ENCODE measurements at places on chromosomes 5 and 9.

DNA sequence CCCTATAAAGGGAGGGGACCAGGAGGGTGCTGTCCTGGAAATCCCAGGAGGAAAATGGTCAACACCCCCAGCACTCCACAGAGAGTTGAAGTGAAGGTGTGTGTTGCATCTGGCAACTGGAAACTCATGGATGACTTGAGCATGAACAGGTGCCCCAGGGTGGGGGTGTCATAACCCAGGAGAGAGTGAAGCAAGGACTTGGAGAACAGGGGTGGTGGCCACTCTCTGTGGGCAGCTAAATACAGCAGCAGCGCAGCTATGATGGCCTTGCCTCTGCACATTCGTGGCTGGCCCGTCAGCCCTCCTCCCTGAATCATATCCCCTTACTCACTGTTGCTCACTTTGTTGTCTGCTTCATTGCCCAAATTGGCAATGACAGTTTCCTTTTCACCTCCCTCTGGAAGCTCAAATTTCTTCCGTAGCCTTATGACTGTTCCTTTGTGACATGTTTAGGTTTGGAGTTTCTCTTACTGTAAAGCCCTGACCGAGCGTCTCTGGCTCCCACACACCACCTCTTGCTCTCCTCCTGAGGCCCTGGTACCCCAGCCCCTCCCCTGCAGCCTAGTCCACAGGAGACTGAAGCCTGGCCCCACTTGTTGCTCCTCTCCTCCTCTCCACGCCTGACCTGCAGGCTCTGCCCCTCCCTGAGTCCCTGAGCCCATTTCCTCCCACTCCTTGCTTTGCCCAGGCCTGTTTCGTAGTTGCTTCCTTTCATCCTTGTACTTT, 185.8 kb downstream of the CD180 start:
- DNase-seq = no peak

- no peak for DNase-seq
These were observed 71.5 kb downstream of the RCL1 start for GRCh38 chr9:4864234-4864661.

- no peak for DNase-seq
These were observed 22.4 kb upstream of the KIF12 start for GRCh38 chr9:114121227-114122135.

- no peak for DNase-seq
These were observed 96.5 kb upstream of the PALM2AKAP2 start for GRCh38 chr9:109683521-109683920.

DNA sequence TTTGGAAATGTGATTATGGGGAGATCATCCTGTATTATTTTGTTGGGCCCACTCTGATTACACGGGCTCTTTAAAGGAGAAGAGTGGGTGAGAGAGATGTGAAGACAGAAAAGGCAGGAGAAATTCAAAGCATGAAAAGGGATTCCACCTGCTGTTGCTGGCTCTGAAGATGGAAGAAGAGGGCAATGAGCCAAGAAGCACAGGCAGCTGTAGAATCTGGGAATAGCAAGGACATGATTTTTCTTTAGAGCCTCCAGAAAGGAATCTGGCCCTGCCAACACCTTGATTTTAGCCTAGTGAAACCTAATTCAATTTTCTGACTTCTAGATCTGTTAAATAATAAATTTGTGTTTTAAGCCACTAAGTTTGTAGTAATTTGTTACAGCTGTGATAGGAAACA, 11.3 kb downstream of the C9 start:
- DNase-seq = no peak

DNA sequence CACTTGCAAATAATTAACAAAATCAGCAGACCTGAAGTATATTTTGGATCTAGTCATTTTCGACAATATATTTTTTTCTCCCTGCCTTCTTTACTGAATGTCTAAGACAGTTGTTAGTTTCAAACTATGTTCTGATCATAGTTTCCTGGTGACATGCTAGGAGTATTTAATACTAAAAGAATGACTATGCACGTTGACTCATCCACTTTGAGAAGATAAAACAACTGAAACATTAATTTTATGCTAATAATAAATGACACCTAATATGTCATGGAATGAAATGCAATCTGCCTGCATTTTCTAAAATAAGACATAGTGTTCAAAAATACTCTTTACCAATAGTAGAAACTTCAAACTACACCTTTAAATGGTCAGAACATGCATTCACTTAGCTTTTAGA, 2123.7 kb upstream of the C9orf72 start:
- no peak for DNase-seq

DNA sequence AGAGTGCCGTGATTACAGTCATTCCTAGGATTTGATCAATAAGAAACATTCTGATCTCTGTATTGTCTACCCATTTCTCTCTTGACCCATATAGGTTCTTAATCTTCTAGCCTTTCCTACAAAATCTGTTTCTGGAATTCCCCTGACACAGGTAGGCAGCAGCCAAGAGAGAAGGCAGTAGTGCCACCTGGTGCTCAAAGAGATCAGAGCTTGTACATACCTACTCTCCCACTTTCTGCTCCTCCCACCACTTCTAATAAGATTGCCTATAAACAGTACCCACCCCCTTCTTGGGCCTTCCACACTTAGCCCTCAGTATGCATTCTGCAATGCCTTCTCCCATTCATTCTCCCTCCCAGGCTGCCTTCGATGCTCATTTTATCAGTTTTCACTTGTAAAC, 117.4 kb upstream of the RORB start:
- no peak for DNase-seq

DNA sequence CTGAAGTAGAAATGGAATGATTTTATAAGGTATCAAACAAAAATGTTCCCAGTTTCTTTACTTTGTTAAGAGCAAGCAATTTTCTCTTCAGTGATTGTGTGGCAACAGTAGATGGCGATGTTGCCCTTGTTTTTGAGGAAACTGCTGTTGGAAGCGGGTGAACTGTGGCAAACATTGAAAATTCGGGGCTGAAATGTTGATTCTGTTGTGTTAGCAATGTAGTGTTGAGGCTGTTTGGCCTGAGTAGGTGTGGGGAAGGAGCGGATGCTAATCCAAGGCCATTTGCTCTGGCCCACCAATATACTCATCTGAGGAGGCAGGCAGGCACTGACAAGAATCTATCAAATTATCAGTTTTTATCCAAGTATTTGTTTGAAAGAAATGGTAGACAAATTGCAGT, 129.8 kb downstream of the SLC12A2 start:
- DNase-seq = no peak

- no peak for DNase-seq
These were observed 1194.6 kb upstream of the WWC1 start for GRCh38 chr5:167096816-167097215.

DNA sequence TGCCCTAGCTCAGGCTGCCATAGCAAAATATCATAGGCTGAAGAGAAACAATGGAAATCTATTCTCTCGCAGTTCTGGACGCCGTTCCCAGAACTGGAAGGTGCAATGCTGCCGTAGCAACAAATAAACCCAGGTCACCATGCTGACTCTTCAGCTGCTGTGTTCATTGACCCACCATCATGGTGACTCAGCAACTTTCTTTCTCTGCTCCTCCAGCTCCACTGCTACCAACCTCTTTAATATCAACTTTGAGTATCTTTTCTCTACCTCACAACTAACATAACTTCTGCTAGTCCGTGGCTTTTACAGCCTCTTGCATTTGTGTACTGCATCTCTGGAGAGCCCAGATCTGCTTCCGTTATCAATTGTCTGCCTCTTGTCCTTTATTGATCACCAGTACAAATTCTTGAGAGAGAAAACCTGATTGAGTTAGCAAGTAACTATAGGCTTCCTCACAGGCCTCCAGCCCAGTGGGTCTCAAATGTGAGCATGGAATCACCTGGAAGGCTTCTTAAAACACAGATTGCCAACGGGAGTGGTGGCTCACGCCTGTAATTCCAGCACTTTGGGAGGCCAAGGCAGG, 47.3 kb upstream of the SLC30A5 start:
- DNase-seq = no peak

DNA sequence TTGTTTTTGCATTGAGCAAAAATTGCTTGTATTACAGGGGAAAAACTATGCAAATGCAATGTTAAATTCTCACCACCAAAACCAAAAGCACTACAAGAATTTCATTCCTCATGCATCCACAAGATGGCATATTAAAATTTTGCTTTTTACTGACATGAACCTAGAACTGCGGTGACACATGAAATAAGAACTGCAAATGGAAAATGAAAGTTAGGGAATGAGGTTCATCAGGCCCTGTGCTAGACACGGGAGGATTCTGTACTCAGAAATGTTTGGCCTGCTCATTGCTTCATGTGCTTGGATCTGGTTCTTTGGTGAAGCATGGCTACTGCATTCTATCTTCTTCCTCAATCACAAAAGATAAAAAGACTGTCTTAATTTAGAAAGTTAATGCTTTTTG, 9.1 kb upstream of the RFK start:
- DNase-seq = peak; percentile 63

DNA sequence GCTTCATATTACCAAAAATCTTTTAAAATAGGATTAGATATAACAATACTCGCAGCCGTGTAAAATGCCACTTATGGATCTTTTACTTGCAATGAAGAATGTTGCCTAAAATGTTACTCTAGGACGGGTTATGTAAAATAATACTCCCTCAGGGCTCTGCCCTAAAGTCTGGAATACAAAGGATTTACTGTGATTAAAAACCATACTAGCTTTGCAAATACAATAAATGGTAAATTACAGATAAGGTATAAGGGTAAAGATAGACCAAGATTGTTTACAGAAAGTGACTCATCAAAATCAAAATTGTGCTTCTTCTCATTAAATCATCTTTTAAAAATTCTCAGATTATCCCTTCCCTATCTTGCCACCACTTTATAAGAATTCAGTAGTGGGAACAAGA, 163.6 kb downstream of the MEF2C start:
- DNase-seq = no peak

DNA sequence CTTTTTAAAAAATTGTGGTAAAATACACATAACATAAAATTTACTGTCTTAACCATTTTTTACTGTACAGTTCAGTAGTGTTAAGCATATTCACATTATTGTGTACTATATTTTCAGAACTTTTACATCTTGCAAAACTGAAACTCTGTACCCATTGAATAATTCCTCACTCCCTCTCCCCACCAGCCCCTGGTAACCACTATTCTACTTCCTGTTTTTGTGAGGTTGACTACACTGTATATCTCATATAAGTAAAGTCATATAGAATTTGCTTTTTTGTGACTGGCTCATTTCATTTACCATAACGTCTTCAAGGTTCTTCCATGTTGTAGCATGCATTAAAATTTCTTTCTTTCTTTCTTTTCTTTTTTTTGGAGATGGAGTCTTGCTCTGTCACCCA, 87.0 kb downstream of the LNPEP start:
- no peak for DNase-seq

GRCh38 chr5:81717226-81717625, 33.7 kb downstream of the SSBP2 start:
- no peak for DNase-seq

DNA sequence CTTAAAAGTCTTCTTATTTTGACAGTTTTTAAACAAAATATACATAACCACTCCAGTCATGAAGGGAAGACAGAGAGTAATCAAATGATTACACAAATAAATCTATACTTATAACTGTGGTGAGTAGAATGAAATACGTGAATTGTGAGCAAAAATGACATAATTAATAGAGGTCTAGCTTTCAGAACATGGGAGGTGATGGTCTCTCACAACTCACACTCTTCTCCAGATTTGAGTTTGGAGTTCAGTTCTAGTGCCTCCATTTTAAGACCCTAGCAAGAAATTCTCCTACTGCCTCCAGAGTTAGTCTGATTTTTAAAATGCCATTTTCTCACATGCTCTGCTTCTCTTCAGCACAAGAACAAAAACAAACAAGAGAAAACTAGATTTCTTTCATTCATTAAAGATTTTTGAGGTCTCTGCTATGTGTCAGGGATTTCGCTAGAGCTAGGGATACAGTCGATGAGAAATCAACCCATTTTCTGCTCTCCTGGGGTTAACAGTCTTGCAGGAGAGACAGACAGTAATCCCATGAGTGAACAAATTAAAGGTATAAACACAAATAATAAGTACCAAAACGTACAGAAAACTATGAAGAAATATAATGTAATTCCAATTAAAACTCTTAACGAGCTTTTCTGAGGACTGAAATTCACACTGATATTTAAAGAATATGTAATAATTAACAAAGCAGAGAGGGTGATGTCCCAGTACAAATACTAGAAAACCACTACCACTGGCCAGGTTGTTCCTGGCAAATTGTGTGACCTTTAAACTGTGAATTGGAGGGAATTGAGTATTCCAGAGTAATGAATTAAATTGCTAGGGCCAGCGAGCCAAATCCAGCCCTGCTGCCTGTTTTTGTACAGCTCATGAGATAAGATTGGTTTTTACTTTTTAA, 27.1 kb upstream of the HTR4 start:
- no peak for DNase-seq

GRCh38 chr5:160369990-160370712, at the start of gene C1QTNF2:
C1QTNF2 (minus strand) TSS chr5:160370626; CDS start chr5:160355011, 15,615 bp downstream.
- DNase-seq = no peak

- no peak for DNase-seq
These were observed 838.0 kb upstream of the WWC1 start for GRCh38 chr5:167453246-167454030.

DNA sequence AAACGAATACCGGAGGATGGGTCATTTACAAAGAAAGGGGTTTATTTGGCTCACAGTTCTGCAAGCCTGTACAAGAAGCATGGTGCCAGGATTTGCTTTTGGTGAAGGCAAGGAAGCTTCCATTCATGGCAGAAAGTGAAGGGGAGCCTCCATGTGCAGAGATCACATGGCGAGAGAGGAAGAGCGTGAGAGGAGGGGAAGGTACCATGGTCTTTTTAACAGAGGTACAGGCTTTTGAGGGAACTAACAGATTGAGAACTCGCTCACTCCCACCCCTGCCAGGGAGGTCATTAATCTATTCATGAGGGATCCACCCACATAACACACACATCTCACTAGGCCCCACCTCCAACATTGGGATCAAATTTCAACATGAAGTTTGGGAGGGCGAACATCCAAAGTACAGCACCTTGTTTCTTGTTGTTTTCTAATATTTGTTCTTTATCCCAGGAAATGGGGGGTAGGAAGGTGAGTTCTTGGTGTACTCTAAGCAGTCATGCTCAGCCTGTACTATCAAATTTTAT, 18.5 kb downstream of the TMC1 start:
- DNase-seq = no peak

- DNase-seq = no peak
These were observed 72.8 kb upstream of the PITX1 start for GRCh38 chr5:135106610-135107471.

GRCh38 chr5:136210259-136210658, 17.3 kb upstream of the SMIM32 start:
- no peak for DNase-seq

GRCh38 chr5:75701856-75702255, 15.4 kb downstream of the POC5 start:
- DNase-seq = no peak
